Glutamatergic neuron (in vitro differentiated cells): ENCODE measurements at places on chromosomes 7 and 10. TPM values are rescaled to one million over a fixed set of nuclear protein-coding genes. Genes with fewer than 3 reads are reported as not detected.

MIOS gene
- 30.9 TPM for total RNA-seq

DNA sequence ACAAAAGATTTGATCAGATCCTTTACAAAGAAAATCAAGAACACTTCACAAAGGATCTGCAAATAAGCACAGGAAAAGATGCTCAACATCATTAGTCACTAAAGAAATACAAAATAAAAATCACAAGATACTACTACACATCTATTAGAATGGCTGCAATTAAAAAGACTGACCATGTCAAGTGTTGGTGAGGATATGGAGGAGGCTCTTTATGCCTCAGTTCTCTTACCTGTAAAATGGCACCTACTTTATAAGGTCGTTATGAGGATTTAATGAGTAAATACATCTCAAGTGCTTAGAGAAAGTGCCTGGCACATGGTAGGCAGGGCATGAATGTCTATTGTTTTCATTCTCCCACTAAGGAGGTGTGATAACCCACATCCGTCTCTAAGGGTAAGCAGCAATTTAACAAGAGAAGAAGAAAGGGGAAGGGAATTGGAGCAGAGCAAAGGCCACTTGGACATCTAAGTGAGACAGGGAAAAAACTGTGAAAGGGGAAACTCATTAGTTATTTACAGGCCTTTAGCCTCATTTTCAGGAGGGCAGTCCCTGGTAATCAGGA is 157.5 kb upstream of the NFE2L3 start:
- H3K4me1 ChIP-seq, result no peaks in the 10 kb centered on the region
- H3K36me3 ChIP-seq, result no peaks in the 10 kb centered on the region
- H3K4me3 ChIP-seq, result no peak overlapping the region
- DNase-seq, result no peak
- H3K27me3 ChIP-seq, result peaks cover 1% of the 10 kb centered on the region

- no peak overlapping the region for H3K27ac ChIP-seq
- no peak overlapping the region for H3K4me3 ChIP-seq
- peaks cover 3% of the 10 kb centered on the region for H3K27me3 ChIP-seq
- no peaks in the 10 kb centered on the region for H3K36me3 ChIP-seq
- H3K4me1 ChIP-seq, result no peaks in the 10 kb centered on the region
Observed at GRCh38 chr10:42992156-42992956, 84.5 kb upstream of the RET start.

GRCh38 chr7:81140252-81140651 is 221.4 kb upstream of the SEMA3C start:
- H3K4me1 ChIP-seq, result no peaks in the 10 kb centered on the region
- no peaks in the 10 kb centered on the region for H3K36me3 ChIP-seq
- no peak for DNase-seq
- H3K27me3 ChIP-seq, result no peaks in the 10 kb centered on the region
- H3K27ac ChIP-seq, result no peak overlapping the region

GRCh38 chr7:101917566-101917965 is 100.1 kb downstream of the CUX1 start:
- peaks cover 43% of the 10 kb centered on the region for H3K4me1 ChIP-seq
- H3K36me3 ChIP-seq, result peaks cover 5% of the 10 kb centered on the region
- no peak overlapping the region for H3K27ac ChIP-seq
- no peak overlapping the region for H3K4me3 ChIP-seq
- H3K27me3 ChIP-seq, result peaks cover 22% of the 10 kb centered on the region
- DNase-seq, result no peak

DNA sequence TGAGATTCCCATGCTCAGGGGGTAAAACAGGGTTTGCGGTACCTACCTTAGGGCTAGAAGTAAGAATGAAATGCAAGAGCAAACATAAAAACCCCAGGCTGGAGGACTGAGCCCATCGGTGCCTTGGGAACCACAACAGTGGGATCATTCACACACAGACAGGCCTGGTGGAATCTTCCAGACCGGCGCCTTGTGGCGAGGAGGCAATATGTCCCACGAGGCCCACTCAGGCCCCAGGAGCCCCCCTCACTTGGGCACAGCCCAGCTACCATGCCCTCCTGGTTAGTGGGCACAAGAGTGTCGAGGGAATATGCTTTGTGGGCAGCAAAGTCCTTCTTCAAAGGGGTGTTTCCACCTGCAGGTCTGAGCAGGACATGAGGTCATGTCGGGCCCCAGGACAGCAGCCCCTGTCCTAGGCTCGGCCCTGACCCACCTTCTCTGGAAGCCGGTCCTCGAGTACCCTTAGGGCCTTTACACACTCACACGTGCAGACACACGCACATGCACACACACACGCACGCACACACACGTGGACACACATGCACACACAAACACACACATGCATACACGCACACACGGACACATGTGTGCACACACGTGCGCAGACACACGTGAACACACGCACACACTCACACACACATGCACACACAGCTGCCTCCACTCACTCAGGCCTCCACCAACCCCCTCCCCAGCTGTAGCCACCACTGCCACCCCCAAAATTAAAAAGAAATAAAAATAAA is 51.5 kb upstream of the MYL10 start:
- H3K4me1 ChIP-seq, result no peaks in the 10 kb centered on the region
- no peak for DNase-seq
- H3K36me3 ChIP-seq, result no peaks in the 10 kb centered on the region
- H3K27ac ChIP-seq, result no peak overlapping the region

- H3K27me3 ChIP-seq, result peaks cover 10% of the 10 kb centered on the region
- H3K4me1 ChIP-seq, result peaks cover 24% of the 10 kb centered on the region
- peak overlapping the region; percentile 60 for H3K4me3 ChIP-seq
Observed at GRCh38 chr7:158404031-158404761, 183.4 kb downstream of the PTPRN2 start.

DNA sequence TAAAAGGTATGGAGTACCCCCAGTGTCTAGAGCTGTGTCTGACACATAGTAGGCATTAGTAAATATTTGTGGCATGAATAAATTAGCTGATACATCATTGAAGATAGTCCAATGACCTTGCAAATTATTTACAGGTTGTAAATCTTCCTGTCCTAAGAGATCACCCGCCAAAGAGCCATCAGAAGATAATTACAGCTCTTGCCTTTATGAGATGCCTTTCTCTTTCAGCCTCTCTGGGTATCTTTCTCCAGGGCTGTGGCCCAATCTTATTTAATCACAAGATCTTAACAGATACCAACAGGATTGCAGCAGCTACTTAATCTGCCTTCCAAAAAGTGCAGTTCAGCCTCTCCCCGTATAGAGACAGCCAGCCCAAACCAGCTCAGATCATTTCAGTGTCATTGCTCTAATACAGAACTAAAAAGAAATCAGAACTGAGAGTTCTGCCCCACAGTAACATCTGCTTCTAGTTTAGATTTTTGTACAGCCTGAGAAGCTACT is 41.5 kb downstream of the MYOF start:
- H3K4me1 ChIP-seq, result peaks cover 24% of the 10 kb centered on the region
- no peak for DNase-seq
- H3K27ac ChIP-seq, result peak overlapping the region; percentile 15
- no peaks in the 10 kb centered on the region for H3K36me3 ChIP-seq
